HL-60 (cell line): ENCODE measurements at places on chromosomes 13 and 19.
A peak's percentile ranks its signal among the peaks of the same experiment; 100 is the strongest.

DNA sequence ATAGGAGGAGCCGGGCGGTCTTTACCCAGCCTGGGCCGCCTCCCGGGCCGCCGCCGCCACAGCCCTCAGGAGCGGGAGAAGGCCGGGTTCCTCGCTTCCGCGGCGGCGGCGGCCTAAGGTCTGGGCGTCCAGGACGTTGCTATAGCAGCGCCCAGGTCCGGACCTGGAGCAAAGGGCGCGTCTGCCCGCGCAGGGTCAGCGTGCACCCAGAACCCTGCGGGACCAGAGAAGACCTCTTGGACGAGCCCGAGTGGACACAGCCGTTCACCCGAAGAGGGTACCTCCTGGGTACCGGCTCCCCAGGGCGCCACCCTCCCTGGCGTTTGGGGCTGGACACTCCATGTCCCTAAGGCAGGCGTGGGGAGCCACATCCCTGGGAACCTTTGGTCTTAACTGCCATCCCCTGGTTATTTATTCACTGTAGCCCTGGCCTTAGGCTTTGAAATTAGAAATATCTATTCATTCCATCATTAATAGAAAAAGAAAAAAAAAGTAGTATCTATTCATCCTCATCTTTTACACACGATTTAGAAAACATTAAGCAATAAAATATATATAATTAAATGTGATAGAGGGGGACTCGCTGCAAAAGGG lies 2.4 kb downstream of the DZIP1 start:
- no peak for DNase-seq

DNA sequence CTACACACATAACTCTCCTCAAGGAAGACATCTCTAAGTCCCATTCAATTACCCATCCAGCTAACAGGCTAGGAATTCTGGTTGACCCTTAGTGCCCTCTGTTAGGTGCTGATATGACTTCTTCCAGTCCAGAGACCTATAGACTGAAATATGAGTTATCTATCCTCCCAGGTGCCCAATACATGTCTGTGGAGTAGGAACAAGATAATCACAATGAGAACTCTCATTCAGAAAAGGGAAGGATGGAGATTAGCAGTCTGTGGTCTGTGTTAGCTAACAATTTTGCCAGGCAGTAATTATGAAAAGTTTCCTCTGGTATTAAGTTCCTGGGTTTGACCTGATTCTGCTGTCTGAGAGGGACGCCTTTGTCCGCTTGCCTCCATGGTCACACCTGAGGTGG lies 44.2 kb upstream of the SLAIN1 start:
- DNase-seq, result peak; percentile 19

GRCh38 chr13:43085545-43085944 lies 62.2 kb downstream of the DNAJC15 start:
- no peak for DNase-seq

GRCh38 chr19:778910-779653 lies 18.2 kb upstream of the PTBP1 start:
- no peak for DNase-seq

- DNase-seq, result no peak
Measured at GRCh38 chr13:49256841-49257240, 9.1 kb downstream of the CDADC1 start.

- DNase-seq, result no peak
Measured at GRCh38 chr19:43306097-43306496, 36.8 kb upstream of the PSG9 start.

DNA sequence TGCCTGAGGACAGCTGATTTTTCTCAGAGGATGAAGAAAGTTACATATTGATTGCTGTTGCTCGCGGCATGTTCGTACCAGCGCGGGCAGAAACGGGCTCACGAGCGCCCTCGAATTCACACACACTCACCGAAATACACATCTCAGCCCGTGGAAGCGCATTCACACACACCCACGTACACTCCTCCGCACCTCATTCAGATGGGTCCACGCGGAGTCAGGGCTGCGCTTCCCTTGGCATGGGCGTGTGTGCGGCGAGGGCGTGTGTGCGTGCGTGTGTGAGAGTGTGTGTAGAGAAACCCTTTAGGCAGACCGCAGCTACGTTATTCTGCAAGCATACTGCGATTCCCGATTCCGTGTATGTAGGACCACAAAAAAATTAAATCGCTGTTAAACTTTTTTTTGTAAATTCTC lies 2.1 kb upstream of the PCDH17 start:
- DNase-seq, result no peak

GRCh38 chr13:100473087-100473486 lies 115.5 kb downstream of the GGACT start:
- no peak for DNase-seq

DNA sequence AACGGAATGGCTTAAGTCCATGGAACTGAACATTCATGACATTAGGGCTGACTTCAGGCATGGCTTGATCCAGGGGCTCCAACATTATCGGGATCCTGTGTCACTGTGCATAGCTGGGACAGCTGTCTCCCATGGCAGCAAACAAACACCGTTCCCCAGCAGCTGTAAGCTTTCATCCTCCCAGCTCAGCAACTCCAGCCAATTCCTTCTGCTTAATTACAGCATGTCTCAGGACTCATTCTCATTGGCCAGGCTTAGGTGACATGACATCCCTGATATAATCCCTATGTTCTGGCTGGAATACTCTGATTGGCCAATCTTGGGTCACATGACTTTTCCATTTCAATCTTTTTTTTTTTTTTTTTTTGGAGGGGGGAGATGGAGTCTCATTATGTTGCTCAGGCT lies 10.9 kb upstream of the TLE5 start:
- no peak for DNase-seq

DNA sequence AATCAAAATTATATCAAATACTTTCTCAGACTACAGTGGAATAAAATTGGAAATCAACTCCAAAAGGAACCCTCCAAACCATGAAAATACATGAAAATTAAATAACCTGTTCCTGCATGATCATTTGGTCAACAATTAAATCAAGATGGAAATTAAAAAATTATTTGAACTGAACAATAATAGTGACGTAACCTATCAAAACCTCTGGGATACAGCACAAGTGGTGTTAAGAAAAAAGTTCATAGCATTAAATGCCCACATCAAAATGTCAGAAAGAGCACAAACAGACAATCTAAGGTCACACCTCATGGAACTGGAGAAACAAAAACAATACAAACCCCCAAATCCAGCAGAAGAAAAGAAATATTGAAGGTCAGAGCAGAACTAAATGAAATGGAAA lies 1460.7 kb downstream of the OLFM4 start:
- no peak for DNase-seq

DNA sequence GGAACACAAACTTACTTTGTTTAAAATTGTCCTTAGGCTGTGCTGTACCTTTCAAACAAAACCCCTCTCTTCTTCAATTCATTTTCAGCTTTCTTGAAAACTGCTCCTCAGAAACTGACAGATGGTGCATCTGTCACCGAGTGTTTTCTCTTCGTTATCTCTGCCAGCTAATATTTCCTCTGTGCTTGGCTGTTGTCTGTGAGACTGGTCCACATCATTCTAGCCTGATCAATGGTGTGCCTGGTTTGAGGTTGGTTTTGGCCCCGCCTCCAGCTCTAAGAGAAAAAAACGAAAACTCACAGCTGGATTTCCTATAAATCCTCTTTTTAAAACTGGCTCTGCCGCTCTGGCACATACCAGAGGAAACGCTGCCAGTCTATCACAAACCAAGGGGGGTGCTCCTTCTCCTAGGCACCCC lies 79.7 kb downstream of the STARD13 start:
- no peak for DNase-seq

DNA sequence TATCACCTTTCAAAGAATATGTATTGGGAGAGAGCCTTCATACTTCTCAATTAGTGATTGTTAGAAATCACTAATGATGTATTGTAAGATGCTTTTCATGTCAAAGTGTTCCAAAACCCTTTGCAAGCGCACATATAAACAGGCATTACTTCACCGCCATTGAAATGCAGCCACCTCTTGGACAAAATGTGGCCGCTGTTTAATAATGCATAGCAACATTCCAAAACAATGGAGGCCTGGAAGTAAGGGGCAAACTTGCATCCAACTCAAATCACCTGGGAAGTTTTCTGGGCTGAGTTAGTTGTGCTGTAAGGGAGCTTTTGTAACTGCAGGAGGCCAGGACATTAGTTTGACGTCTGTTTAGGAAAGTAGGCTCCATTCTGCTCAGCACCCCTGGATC lies 438.1 kb downstream of the FGF9 start:
- no peak for DNase-seq

DNA sequence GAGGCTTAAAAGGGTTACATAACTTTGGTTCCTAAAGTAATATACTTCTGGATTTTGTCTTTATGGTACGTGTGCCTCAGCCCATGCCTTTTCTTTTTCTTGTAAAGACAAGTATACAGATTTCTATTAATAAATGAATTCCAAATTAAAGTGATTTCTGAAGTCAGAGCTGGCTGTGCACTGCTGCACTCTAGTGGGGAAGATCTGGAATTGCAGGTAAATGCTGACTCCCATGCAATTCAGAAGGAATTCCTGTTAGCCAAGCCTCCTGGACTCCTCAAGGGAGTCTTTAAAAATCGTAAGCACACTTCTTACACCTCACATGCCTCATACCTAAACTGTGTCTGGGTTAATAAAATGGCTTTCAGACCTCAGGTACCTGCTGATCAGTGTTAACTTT lies 118.4 kb upstream of the SLC7A1 start:
- DNase-seq, result no peak

DNA sequence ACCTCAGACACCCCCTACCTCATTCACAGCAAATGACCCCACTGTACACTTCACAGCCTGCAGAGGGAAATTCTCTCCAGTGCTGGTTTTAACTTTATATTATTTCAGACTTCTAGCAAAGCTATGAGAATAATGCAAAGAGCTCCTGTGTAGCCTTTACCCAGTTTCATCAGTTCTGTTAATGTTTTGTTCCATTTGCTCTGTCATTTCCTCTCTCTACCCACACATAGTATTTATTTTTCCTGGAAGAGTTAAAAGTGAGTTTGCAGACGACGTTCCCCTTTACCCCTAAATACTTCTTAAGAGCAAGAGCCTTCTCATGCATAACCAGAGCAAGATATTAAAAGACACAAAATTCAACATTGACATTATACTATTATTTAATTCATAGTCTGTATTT lies 49.9 kb upstream of the ADGRE1 start:
- DNase-seq, result no peak

- DNase-seq, result peak; percentile 91
Measured at GRCh38 chr19:6772028-6772865, at the start of gene VAV1. VAV1 (plus strand) TSS chr19:6772708; CDS start chr19:6772808, 100 bp downstream.

DNA sequence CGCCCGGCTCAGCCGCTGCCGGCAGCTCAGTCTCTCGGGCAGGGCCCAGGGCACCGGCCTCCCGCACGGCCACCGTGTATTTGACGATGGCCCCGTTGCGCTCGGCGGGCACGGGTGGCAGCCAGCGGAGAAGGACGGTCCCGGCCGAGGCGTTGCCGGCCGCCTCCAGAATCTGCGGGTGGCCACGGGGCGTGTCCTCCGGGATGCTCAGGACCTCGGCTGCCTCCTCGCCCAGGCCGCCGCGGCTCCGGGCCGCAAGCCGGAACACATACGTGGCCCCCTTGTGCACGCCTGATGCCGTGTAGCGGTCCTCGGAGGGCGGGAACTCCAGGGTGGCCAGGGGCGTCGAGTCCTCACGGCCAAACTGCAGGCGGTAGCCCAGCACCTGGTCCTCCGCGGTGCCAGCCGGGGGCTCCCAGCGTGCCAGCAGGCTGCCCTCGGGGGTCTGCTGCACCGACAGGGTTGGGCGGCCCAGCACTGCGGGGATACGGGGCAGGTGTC lies 117.7 kb downstream of the PTPRS start:
- DNase-seq, result no peak

DNA sequence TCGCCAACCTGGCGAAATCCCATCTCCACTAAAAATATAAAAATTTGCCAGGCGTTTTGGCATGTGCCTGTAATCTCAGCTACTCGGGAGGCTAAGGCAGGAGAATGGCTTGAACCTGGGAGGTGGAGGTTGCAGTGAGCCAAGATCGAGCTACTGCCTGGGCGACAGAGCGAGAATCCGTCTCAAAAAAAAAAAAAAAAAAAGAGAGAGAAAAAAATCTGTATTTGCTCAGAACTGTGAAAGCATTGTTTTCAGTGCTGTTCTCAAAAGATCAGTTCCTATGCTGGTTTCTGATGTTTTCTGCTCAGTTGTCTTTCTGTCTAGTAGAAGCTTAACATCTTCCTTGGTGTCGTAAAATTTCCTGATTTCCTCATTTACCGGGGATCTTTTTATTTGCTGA lies 2.5 kb downstream of the SF3A2 start:
- no peak for DNase-seq

DNA sequence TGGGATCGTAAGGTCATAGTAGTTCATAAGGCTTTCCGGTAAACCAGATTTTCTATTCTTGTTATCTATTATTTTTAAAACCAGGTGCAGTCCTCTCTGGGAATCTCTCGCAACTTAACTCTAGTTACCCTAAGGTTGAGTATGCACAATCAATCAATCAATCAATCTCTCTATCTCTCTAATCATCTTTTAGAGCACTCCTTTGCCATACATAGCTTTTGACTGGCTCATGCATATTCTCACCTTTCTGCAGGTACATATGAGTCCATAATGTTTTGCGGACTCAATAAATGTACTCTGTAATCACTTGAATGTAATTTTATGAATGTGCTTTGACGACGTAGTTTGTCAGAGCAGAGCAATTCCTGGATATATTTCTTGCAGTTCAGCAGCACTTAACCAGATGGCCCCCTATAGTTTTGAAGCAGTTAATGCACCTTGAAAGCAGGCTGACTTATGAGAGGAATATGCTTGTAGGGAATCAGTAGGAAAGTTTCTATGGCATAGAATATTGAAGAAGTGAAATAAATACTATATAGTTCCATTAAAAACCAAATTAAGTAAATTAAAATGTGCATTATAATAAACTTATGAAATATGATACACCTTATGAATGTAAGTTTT lies 524.7 kb downstream of the GPC5 start:
- no peak for DNase-seq

GRCh38 chr13:99003851-99004471 lies 26.1 kb upstream of the DOCK9 start:
- no peak for DNase-seq

- DNase-seq, result no peak
Measured at GRCh38 chr13:107497661-107498060, 717.7 kb downstream of the LIG4 start.

DNA sequence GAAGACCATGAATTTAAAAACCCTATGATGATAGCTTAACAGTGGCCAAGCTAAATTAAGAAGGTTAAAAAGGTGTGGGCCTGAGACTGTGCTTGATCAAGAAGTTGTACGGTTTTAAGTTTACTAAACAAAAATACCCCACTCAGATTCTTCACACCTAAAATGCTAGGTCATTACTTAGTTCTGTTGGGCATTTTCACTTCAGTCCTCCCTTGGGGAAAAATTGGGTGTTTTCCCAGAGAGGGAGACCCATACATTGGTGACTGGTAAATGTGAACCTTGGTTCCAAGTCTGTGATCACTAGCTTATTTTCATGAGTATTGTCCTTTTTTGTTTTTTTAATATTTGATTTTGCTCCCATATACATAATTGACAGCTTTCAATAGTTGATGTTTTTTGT lies 44.4 kb downstream of the MTUS2 start:
- no peak for DNase-seq

DNA sequence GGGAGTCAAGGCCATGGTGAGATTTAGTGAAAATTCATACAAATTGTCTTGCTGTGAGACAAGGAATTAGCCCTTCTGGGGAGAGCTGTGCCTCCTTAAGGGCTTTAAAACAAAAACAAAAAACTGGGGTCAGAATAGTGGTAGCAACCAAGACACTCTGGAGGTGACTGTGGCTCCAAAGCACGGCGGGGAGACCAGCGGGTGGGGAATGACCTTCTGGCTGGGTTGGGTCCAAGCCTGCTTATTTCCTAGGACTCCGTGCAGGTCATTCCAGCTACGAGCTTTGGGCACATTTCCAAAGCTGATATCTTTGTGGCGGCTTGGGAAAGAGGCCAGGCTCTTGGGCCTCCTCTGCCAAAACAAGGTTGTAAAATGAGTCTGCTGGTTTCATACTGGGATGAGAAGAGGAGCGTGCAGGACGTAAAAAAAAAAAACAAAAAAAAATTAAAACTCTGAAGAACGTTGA lies 348.3 kb downstream of the UQCRFS1 start:
- DNase-seq, result no peak
